ENCODE measurements at places on chromosomes 12 and 14.

DNA sequence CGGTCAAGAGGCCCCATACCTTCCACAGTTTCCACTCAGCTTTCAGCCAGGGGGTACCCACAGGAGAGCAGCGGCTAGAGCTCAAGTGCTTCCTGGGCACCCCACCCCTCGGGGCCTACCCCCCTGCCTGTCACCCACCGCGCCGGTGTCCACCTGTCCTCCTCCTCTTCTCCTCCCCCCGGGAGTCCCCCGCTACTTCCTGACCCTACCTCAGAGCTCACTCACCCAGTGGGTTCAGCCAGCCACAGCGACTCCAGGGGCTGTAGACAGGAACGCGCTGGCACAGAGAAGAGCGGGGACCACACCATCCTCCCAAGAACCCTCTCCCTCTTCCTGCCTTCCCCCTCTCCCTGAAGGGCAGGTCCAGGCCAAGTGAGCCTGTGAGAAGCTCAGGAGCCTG is 123.0 kb downstream of the ESRRB start:
- DNase-seq: no peak

DNA sequence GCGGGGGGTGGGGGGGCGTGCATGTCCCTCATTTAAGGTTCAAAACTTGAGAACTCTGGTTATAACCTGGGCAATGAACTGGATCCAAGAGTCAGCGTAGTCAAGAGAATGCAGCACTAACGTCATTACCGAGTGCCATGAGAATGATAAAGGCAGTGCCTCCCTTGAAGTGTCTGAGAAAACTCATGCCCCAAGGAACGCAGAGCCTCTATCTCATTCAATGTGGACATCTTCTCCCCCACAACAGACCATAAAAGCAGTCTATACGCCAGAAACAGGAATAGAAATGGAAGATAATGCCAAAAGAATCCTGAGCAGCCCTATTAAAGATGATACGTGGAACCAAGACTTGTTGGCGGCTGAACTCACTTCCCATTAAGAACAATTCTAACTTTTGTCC is 208.6 kb downstream of the MED13L start:
- DNase-seq: no peak

GRCh38 chr14:54200726-54201125 is 196.1 kb upstream of the CDKN3 start:
- no peak for DNase-seq

- DNase-seq: no peak
Measured at GRCh38 chr14:68583548-68584280, 209.2 kb downstream of the ZFP36L1 start.

GRCh38 chr12:11209113-11209512 is 22.4 kb upstream of the TAS2R42 start:
- DNase-seq: no peak

GRCh38 chr12:49689785-49690184 is 17.4 kb downstream of the FMNL3 start:
- no peak for DNase-seq

GRCh38 chr12:66235626-66236281 is 46.7 kb downstream of the IRAK3 start:
- DNase-seq: no peak

Data from stimulated activated CD4-positive, alpha-beta T cell treated with anti-CD3 and anti-CD28 coated beads, Interleukin-1b, Interleukin-23, amount 100 ng/mL, for 4 hours (primary cell).